ENCODE measurements at places on chromosomes 6 and 20.

DNA sequence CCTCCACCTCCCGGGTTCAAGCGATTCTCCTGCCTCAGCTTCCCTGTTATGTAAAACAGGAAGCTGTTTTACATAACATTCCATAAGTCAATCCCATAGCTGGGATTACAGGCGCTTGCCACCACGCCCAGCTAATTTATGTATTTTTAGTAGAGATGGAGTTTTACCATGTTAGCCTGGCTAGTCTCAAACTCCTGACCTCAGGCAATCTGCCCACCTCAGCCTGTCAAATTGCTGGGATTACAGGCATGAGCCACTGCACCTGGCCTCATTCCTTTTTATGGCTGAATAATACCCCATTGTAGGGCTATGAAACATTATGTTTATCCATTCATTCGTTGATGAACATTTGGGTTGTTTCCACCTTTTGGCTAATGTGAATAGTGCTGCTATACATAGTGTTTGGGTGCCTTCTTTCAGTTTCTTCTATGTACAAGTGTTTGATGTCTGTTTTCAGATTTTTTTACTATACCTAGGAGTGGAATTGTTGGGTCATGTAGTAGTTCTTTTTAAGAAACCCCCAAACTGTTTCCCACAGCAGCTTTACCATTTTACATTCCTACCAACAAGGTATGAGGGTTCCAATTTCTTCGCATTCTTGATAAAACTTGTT is 138.7 kb upstream of the COL21A1 start:
- DNase-seq: no peak

- no peak for DNase-seq
Observed at GRCh38 chr6:108766886-108767285, 81.3 kb upstream of the ARMC2 start.

GRCh38 chr6:107345393-107345792 is 114.0 kb downstream of the PDSS2 start:
- DNase-seq: no peak

DNA sequence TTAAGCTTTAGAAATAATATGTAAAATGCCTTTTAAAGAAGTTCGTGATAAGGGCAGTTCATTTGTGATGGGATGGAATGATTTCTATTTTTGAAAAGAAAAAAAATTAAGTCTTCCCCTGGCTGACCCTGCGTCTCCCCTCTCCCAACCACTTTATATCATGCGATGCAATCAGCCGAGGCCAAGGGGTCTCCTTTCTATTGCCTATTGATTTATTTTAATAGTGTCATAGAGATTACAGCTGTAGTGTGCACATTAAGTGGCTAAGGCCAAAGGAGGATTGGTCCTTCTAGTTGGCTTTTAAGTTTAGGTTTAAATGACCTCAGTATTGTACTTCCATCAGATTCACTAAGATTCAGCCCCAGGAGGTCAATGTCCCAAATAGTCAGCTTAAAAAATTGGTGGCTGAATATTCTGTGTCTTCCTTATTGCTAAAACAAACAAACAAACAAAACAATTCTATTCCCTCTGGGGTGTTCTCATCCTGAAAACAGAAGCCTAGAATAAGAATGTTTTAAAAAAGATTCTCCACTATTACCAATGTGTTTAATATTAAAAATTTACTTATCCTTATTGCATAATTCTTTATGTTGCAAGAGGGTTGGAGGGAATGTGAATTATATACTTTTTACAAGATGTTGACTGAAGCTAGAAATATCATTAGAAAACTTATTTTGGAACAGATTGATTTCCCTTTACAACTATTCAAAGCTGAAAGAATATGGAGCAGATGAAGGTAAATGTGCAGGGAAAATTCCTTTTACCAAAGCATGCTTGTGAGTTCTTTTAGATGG is 359.1 kb downstream of the SAMD5 start:
- no peak for DNase-seq

DNA sequence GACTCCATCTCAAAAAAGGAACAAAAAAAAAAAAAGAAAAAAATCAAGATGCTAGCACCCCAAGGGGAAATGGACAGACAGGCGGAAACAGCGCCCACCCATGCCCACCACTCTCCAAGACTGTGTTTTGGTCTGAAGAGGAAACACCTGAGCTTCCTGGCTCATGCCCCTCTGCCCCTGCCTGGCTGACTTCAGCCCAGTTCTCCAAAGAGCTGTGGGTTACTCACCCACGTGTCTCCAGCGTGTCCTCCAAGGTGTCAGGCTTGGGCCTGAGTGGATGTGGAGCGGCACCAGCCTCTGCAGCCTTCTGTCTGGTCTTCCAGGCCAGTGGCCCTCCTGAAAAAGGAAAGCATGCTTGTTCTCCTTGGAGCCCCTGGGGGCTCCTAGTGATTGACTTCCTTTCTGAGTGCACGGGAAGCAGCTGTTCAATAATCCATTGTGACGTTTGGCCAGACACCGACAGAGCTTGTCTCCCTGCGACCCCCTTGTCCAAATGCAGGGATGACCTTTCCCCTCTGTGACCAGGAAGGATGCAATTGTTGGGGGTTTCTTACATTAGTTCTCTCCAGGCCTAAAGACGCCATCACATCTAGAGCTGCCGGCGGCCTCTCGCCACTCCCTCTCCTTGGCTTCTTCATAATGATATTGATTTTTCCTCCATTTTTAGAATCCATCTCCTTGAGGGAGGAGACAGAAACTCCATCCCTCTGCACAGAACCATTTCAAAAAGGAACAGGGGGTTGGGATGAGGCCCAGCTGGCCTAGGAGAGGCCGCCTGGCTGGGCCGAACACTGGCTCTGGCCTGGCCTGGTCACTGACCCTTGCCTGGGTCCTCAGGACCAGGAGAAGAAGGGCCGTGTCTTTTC is 58.4 kb downstream of the ADNP start:
- no peak for DNase-seq

GRCh38 chr20:577167-577791 is 32.8 kb downstream of the TCF15 start:
- no peak for DNase-seq

- peak; percentile 20 for DNase-seq
Observed at GRCh38 chr20:63452821-63453523, 19.5 kb downstream of the KCNQ2 start.

GRCh38 chr6:84871925-84872324 is 107.5 kb upstream of the TBX18 start:
- DNase-seq: no peak

DNA sequence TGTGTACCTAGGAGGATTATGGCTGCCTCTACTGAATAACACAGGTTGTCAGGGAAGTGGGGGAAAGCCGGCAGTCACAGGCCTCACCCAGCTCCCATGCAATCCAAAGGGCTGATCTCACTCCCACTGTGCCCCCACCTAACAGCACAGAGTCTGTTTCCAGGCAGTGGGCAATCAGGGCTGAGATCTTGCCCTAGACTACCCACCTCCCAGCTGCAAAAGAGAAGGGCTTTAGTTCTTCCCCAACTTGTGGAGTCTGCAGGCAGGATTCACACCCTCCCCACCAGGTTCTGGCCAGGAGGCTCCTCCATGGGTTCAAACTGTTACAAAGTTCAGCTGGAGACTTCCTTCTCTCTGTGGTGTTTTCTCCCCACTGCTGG is 66.0 kb upstream of the OLIG3 start:
- no peak for DNase-seq

GRCh38 chr6:4817551-4817950 is 41.3 kb downstream of the CDYL start:
- no peak for DNase-seq

DNA sequence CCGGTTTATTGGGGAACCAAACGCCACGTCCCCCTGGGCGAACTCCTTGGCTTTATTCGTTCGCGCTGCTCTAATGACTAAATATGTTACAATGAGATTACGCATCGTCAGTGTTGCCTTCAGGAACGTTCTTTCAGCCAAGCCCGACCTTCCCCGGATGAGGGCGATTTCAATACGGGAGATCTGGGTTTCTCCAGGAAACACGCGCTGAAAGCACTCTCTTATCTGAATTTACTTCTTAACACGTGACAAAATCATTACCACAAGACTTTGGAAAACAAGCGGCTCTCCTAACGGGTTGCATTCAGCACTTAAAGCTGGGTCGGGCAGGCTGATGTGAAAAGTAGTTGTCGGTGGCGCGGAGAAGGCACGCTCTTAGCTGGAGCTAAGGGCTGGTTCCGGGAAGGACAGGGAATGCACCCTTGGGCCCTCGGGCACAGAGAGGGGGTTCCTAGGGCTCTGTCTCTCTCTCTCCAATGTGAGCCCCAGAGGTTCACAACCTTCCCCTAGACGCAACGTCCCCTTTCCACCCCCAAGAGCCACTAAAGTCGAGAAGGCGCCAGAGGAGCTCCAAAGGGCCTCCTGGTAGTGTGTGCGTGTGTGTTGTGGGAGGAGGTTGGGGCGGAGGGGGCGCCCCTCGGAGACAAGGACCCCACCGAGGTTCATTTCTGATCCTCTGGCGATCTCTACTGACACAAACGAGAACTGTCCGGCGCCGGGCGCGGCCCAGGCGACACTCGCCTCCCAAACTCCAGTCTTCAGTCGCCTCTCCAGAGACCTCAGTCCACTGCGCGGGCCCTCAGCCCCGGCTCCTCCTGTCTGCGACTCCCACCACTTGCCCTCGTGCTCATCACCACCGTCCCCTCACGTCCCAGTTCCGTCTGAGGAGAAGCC is 7.1 kb upstream of the NKX2-2 start:
- DNase-seq: no peak

DNA sequence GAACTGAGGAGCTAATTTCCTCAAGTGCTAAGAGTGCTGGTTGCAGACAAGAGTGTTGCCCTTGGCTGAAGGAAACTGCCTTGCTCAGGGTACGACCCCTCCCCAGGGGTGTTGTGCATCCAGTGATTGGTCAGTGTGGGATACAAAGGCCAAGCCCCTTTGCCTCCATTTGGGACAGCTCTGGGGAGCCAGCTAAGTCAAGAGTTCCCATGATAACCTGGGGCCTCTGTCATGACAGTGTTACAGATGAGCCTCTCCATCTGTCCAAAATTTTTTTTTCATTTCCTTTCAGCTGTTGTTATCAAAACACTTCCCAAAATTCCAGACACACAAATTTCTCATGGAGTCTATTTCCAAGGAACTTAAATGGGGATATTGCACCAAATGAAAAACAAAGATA is 93.3 kb downstream of the HS3ST5 start:
- no peak for DNase-seq

GRCh38 chr6:147522597-147522996 is 14.1 kb downstream of the SAMD5 start:
- no peak for DNase-seq

DNA sequence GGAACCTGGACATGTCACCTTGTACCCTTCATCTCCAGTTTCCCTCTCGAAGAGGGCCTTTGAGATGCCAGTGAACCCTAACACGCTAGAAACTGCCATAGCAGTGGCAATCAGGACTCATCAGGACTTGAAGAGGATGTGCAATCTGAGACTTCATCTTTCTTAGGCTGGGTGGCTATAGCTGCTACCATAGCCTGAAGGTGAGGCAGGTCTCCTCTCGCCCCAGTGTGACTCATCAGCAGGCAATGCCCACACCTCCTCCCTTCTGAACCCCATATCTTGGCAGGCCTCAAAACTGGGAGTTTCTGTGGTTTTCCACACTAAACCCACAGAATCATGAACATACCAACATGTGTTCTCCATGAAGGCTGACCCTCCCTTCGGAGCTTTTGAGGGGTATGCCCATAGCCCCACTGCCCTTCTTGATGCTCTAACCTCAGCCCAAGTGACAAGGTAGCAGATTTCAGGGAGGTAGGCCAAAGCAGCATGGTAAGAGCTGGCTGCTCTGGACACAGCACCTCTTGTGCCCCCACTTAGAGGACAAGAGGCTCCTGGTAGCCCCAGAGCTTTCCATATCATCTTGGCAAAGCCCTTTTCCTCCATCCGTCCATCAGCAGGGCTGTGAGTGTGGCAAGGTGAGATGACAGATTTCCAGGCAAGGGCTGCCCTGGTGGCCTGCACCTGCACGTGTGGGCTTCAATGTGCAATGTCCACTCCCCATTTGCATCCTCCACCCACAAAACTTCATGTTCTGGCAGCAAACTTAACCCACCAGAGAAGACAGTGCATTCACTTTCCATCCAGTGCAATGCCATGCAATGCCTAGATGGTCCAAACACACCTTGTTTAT is 2.6 kb downstream of the BLCAP start:
- peak; percentile 55 for DNase-seq

- no peak for DNase-seq
Observed at GRCh38 chr20:19515074-19515473, 243.0 kb upstream of the RIN2 start.

- no peak for DNase-seq
Observed at GRCh38 chr6:7025861-7026260, 81.9 kb upstream of the RREB1 start.

DNA sequence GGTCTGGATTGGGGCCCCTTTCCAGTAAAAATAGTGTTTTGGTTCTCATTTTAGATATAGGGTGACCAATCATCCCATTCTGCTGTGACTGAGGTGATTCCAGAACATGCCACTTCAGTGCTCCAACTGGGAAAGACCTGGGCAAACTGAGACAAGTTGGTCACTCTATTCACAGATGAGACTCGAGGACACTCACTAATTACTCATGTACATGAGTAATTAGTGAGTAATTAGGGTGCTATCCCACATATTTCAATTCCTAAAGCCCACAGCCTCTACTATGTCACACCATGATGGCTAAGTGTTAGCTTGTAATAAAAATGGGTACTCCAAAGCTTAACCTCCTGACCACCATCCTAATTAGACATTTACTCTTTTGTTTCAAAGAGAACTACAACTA is 86.0 kb downstream of the CBLN4 start:
- DNase-seq: no peak

DNA sequence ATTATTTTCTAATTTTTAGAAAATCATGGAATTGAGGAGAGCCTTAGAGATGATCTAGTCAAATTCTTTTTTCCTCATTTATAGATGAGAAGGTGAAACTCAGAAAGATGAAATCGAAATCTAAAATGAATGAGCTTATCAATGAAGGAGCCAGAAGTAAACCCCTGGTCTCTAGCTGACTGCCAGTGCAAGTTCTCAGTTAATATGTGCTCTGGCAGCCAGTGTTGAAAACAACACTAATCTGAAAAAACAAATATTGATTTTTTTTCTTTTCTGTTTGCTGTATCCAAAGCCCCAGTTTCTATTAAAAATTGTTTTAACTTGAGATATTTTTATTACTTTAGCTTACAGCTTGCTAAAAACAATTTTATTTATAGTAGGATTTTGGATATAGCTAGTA is 21.5 kb upstream of the PBOV1 start:
- DNase-seq: no peak

DNA sequence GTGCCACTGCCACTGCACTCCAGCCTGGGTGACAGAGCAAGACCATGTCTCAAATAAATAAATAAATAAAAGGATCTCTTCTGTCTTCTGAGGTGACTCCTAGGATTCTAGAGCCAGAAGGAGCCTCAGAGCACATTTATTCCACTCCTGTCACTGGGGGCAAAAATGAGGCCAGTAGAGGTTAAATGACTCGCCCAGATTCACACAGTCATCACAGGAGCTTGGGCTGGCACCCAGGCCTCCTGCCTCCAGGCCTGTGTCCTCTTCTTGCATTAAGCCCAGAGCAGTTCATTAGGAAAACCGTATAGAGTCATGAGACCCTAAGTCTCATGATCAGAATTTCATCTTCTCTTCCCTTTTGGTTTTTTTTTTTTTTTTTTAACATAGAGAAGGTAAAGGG is 243.3 kb downstream of the NRN1 start:
- no peak for DNase-seq

GRCh38 chr6:54003316-54003715 is 107.9 kb upstream of the MLIP start:
- no peak for DNase-seq

- no peak for DNase-seq
Observed at GRCh38 chr20:41366546-41367392, at the start of gene EMILIN3. Gene EMILIN3, minus strand, starts transcription at chr20:41366818. Its CDS starts 184 bp downstream, at chr20:41366634.

- no peak for DNase-seq
Observed at GRCh38 chr6:69719602-69720193, 77.1 kb downstream of the LMBRD1 start.

Measured in stimulated activated CD4-positive, alpha-beta T cell treated with anti-CD3 and anti-CD28 coated beads, Interleukin-15, amount 100 ng/mL, for 24 hours (primary cell).